ENCODE measurements at places on chromosomes 1 and 21. TPM values are rescaled to one million over a fixed set of nuclear protein-coding genes. Genes with fewer than 3 reads are reported as not detected.

- no peak for DNase-seq
- H3K27me3 ChIP-seq: peaks cover 60% of the 10 kb centered on the region
- no peak overlapping the region for H3K27ac ChIP-seq
- H3K36me3 ChIP-seq: no peaks in the 10 kb centered on the region
- peaks cover 25% of the 10 kb centered on the region for H3K4me1 ChIP-seq
- peak overlapping the region; percentile 23 for H3K4me3 ChIP-seq
These were observed 1.6 kb upstream of the EFNA1 start for GRCh38 chr1:155125946-155126555.

VHLL gene
- total RNA-seq: 0.54 TPM

DNA sequence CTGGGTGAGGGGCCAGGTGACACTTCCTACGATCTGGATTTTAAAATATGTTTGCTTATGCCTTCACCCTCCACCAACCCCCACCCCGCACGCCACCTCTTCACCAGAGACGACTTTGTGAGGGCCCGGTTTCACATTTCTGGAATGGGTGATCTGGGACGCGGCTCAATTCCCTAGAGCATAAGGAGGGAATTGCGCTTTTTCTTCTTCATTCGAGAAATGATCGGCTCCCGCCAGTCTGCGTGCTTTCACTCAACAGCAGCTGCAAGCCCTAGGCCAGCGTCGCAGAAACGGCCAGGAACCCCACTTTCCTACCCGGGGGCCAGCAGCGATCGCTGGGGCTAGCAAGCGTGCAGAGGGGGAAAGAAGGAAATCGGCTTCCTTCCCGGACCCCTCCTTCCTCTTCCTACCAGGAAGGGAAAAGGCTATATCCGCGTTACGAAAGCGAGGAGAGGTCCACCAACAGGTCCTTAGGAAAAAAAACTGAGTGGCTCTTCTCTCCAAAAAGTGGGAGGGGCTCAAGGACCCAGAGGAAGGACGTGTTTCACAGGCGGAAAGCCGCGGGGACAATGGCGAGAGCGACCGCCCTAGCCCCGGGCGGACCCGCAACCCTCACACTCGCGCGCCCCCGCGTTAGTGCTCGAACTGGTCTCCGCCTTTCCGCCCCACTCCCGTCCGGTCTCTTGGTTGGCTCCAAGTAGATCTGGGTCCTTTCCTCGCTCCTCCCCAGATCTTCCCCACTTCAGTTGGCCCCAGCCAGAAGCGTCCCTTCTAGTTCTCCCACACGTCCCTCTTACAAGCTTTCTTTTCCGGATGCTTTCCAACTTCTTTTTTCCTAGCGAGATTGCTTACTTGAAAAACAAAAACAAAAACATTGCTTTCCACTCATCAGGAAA, 1.1 kb upstream of the ADAMTS1 start:
- peak; percentile 70 for DNase-seq
- peaks cover 1% of the 10 kb centered on the region for H3K36me3 ChIP-seq
- H3K27ac ChIP-seq: no peak overlapping the region
- H3K27me3 ChIP-seq: peaks cover 50% of the 10 kb centered on the region
- H3K4me1 ChIP-seq: peaks cover 27% of the 10 kb centered on the region

CBR3 gene
- total RNA-seq: 17.2 TPM

- no peaks in the 10 kb centered on the region for H3K36me3 ChIP-seq
- no peak for DNase-seq
- H3K4me3 ChIP-seq: no peak overlapping the region
- H3K27me3 ChIP-seq: peaks cover 1% of the 10 kb centered on the region
These were observed 104.8 kb upstream of the ATP1A1 start for GRCh38 chr1:116268211-116268610.

- no peaks in the 10 kb centered on the region for H3K4me1 ChIP-seq
- peaks cover 3% of the 10 kb centered on the region for H3K27me3 ChIP-seq
- no peak for DNase-seq
- H3K4me3 ChIP-seq: no peak overlapping the region
These were observed 68.2 kb downstream of the ZFYVE9 start for GRCh38 chr1:52210044-52210443.

MROH7 gene
- total RNA-seq: 0.07 TPM

- H3K4me3 ChIP-seq: no peak overlapping the region
- no peak overlapping the region for H3K27ac ChIP-seq
- no peak for DNase-seq
- no peaks in the 10 kb centered on the region for H3K4me1 ChIP-seq
- peaks cover 13% of the 10 kb centered on the region for H3K27me3 ChIP-seq
These were observed 155.3 kb upstream of the PKN2 start for GRCh38 chr1:88528792-88529191.

DNA sequence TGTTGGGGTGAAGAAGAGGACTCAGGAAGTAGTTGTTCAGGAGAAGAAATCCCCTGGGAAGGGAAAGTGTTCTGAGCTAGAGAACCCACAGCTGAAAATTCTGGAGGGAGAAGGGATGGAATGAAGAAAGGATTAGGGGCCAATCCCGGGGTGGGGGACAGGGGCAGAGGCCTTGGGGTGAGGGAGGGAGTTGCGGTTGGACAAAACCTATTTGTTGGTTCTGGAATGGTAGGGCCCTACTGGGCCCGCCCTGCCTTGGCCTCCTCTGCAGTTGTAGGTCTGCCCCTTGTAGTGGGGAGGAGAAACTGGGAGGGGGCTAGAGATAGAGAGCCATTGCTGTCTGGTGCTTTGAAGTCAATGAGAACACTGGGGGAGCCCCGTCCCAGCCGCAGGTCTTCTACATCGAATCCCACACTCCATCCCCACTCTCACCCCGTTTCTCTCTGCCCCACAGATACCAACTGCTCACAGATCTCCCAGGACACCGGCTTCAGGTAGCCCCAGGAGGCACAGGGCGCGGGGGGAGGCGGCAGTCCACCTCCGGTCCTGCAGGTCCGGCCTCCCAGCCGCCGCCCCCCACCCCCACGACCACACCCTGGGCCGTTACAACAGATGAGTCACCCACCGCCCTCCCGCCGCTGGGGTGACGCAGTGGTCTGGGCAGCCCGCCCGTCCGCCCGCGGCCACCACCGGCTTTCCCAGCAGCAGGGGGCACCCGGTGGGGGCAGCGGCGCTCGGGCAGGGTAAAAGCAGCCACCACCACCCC, 1.1 kb downstream of the TAGLN2 start:
- peak overlapping the region; percentile 98 for H3K27ac ChIP-seq
- no peaks in the 10 kb centered on the region for H3K27me3 ChIP-seq
- DNase-seq: peak; percentile 90
- peaks cover 38% of the 10 kb centered on the region for H3K36me3 ChIP-seq
- H3K4me3 ChIP-seq: peak overlapping the region; percentile 92
- peaks cover 49% of the 10 kb centered on the region for H3K4me1 ChIP-seq

DNA sequence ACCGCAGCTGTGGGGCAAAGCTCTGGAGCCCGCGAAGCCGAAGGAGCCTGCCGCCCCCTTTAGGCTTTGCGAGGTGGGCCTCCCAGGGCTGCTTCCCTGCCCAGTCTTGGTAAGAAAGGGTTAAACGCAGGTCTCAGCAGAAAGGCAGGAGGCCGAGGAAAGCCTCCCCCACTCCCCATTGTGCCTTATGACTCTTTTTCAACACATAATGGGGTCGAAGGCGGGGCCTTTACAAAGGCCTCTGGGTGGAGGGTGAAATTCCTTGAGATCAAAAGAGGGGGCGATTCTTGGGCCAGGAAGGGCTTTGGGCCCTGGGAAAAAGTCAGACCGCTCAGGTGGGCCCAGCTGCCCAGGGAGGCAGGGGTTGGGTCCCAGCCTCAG, 880 bp downstream of the ALPL start:
- H3K4me3 ChIP-seq: no peak overlapping the region
- H3K4me1 ChIP-seq: peaks cover 5% of the 10 kb centered on the region
- H3K27ac ChIP-seq: no peak overlapping the region
- H3K36me3 ChIP-seq: no peaks in the 10 kb centered on the region
- no peak for DNase-seq
- peaks cover 40% of the 10 kb centered on the region for H3K27me3 ChIP-seq

TMPRSS15 gene
- not detected for total RNA-seq

DNA sequence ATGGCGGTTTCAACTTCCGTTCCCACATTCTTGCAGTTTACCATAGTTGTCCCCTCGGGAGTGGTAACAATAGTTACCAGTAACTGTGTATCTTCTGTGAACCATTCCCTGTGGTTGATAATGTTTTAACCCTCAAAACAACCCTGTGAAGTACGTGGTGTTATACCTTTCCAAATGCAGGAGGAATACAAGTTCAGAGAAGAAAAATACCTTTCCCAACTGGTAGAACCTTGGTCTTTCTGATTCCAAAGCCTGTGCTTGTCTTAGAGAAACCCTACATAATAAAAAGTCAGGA, 789 bp downstream of the BTF3L4 start:
- peaks cover 46% of the 10 kb centered on the region for H3K4me1 ChIP-seq
- H3K27me3 ChIP-seq: no peaks in the 10 kb centered on the region
- DNase-seq: no peak
- H3K27ac ChIP-seq: peak overlapping the region; percentile 100

DNA sequence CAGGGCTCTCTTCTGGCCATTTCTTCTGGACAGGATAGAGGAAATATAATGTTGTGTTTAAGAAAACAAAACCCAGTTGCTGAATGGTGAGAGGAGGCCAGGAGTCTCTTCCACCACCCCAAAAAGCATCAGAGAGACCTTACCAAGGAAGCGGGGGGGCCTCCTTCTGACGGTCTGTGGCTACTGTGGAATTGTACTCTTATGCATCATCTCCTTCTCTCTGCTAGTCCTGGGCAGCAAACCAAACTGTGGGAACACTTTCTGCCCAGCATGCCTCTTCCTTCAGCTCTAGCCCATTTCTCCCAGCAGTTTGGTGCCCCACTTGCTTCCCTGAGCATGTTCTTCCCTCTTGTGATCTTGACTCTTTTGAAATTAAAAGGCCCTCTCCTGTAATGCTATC, 157.7 kb downstream of the HHIPL2 start:
- H3K27me3 ChIP-seq: no peaks in the 10 kb centered on the region
- H3K4me3 ChIP-seq: no peak overlapping the region
- H3K4me1 ChIP-seq: no peaks in the 10 kb centered on the region
- no peak overlapping the region for H3K27ac ChIP-seq
- no peak for DNase-seq
- no peaks in the 10 kb centered on the region for H3K36me3 ChIP-seq

PTGFRN gene
- total RNA-seq: 35.6 TPM

DNA sequence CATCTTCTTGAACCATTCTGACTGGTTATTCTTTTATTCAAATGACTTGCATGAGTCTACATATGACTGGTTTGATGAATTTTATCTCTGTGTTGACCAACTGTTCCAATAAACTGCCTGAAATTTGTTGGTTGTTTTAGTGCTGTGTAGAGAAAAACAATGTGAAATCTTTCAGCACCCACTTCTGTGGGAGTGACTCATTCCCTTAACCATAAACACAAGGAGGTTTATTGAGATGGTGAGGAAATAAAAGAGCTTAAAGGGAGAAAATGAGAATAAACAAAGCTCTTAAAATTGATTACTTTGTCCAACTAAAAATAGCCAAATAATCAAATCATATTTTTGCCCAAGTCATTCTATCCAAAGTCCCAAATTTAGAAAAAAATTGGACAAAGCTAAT, 341.1 kb downstream of the TGFB2 start:
- H3K27ac ChIP-seq: no peak overlapping the region
- no peaks in the 10 kb centered on the region for H3K4me1 ChIP-seq
- DNase-seq: no peak
- H3K27me3 ChIP-seq: no peaks in the 10 kb centered on the region

UBL4B gene
- total RNA-seq: not detected

- H3K4me3 ChIP-seq: no peak overlapping the region
- no peaks in the 10 kb centered on the region for H3K4me1 ChIP-seq
- peaks cover 3% of the 10 kb centered on the region for H3K27me3 ChIP-seq
- no peaks in the 10 kb centered on the region for H3K36me3 ChIP-seq
- DNase-seq: peak; percentile 82
These were observed 475.4 kb upstream of the NR5A2 start for GRCh38 chr1:199551967-199552565.

SPATA45 gene
- total RNA-seq: not detected

GRCh38 chr1:155607708-155608107, 2.3 kb upstream of the MSTO1 start:
- no peak overlapping the region for H3K27ac ChIP-seq
- H3K4me3 ChIP-seq: no peak overlapping the region

RUNX3 gene
- total RNA-seq: 112 TPM

GRCh38 chr21:36788120-36788638, 89.3 kb downstream of the SIM2 start:
- no peak for DNase-seq
- no peaks in the 10 kb centered on the region for H3K4me1 ChIP-seq
- H3K4me3 ChIP-seq: no peak overlapping the region
- H3K36me3 ChIP-seq: no peaks in the 10 kb centered on the region

DNA sequence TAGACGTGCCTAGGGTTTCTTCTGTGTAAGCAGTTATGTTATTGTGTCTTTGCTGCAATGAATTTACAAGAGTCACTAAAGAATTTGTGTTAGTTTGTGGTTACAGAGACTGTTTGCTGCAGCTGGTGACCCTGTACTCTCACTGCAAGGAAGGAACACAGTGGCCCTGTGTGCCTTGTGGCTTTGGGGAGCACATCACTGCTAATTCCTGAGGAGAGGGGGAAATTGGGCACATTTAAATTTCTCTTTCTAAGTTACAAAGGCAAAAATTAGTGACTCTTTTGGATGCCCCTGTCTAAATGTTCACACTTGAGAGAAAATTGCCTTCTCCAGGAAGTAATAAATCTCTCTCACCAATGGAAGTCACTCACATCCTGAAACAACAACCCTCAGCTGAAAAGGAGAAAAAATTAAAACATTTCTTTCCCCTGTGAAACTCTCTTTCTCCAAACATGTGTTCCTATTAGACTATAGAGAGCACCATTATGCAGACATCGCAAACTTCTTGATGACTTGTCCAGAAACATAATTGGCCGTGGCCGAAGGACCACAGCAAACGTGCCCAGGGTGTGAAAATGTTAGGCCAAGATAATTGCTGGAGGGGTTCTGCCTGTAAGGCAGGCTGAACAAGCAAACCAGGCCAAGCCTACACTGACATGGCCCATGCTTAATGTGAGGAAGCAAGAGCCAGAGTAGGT, 32.3 kb upstream of the SPAG17 start:
- no peaks in the 10 kb centered on the region for H3K36me3 ChIP-seq
- no peaks in the 10 kb centered on the region for H3K27me3 ChIP-seq

DYNLT4 gene
- total RNA-seq: 0.28 TPM

GRCh38 chr1:3240524-3241235, 171.7 kb downstream of the PRDM16 start:
- no peak overlapping the region for H3K4me3 ChIP-seq
- no peaks in the 10 kb centered on the region for H3K36me3 ChIP-seq
- no peak overlapping the region for H3K27ac ChIP-seq
- H3K4me1 ChIP-seq: no peaks in the 10 kb centered on the region
- no peaks in the 10 kb centered on the region for H3K27me3 ChIP-seq

- peaks cover 7% of the 10 kb centered on the region for H3K27me3 ChIP-seq
- no peak for DNase-seq
- no peaks in the 10 kb centered on the region for H3K36me3 ChIP-seq
- H3K4me3 ChIP-seq: no peak overlapping the region
- peaks cover 8% of the 10 kb centered on the region for H3K4me1 ChIP-seq
These were observed 95.4 kb upstream of the USP24 start for GRCh38 chr1:55310505-55310971.

DNA sequence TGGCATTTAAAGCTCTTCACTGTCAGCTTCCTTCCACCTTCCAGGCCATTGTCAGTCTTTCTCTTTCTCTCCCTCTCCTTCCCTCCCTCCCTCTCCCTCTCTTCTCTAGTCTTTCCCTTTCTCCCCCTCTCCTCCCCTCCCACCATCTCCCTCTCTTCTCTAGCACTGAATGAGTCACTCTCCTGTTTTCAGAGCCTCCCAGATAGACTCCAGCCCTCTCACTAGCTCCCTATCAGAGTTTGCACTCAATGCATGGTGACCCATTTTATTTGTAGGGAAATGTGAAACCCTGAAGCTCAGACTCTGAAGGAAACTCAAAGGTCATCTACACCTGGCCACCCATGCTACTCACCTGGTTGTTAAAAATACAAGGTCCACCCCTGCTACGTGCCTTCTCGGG, 4.4 kb upstream of the MATN1 start:
- H3K4me3 ChIP-seq: no peak overlapping the region
- H3K4me1 ChIP-seq: peaks cover 21% of the 10 kb centered on the region
- H3K27me3 ChIP-seq: peaks cover 2% of the 10 kb centered on the region
- no peak overlapping the region for H3K27ac ChIP-seq
- no peak for DNase-seq
- H3K36me3 ChIP-seq: peaks cover 21% of the 10 kb centered on the region
